H54 (cell line): ENCODE measurements at places on chromosomes 4 and X.
A peak's percentile ranks its signal among the peaks of the same experiment; 100 is the strongest.

- no peak for DNase-seq
Measured at GRCh38 chr4:105433421-105433820, 40.4 kb downstream of the PPA2 start.

DNA sequence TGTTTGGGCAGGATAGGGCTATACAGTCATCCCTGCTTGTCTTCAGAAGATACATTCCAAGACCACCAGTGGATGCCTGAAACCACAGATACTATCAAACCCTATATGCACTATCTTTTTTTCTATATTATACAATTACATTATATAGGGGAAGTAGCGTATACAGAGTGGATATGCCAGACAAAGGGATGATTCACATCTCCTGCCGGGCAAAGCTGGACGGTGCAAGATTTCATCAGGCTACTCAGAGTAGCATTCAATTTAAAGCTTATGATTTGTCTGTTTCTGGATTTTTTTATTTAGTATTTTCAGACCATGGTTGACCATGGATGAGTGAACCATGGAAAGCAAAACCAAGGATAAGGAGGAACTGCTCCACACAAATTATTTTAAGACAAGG is 7.0 kb upstream of the AMTN start:
- no peak for DNase-seq

DNA sequence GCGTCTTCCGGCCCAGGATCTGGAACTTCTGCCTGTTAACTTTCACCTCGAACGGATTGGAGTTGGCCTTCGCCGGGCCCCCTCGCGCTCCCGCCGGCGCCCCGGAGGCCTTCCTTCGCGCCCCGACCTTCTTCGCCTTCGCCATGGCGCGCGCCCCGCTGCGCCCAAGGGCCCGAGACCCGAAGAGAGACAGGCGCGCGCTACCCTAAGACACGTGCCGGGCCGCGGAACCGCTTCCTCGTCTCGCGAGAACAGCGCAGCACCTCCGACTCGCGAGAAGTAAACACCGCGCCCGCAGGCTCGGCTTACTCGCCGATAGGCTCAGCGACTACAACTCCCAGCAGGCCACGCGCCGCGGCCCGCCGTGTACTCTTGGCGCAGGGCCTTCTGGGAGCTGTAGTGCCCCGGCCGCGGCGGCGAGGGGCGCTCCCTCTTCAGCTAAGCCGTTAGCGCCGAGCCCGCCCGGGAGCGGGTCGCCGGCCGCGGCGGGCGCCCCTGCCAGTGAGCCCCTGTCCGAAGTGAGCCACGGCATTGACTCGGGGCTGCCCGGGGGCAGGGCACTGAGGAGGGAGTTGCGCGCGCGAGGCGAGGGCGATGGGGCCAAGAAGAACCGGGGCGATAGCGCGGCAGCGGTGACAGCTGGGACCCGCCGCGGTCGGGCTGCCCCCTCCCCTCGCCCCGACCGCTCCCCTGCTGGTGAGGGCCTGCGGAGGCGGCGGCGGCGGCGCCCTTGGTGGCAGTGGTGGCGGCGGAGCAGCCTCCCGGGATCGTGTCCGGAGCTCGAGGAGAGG is at the start of the genes GRK4 and NOP14:
GRK4 (plus strand) TSS at position 397 of the 791 bp plus-strand sequence. CDS start 500 bp downstream, outside the sequence.
NOP14 (minus strand) TSS at position 232 of the 791 bp plus-strand sequence; CDS start at position 145, 87 bp downstream.
- DNase-seq = peak; percentile 77

- DNase-seq = no peak
Measured at GRCh38 chr4:158314756-158315487, 104.6 kb downstream of the TMEM144 start.

DNA sequence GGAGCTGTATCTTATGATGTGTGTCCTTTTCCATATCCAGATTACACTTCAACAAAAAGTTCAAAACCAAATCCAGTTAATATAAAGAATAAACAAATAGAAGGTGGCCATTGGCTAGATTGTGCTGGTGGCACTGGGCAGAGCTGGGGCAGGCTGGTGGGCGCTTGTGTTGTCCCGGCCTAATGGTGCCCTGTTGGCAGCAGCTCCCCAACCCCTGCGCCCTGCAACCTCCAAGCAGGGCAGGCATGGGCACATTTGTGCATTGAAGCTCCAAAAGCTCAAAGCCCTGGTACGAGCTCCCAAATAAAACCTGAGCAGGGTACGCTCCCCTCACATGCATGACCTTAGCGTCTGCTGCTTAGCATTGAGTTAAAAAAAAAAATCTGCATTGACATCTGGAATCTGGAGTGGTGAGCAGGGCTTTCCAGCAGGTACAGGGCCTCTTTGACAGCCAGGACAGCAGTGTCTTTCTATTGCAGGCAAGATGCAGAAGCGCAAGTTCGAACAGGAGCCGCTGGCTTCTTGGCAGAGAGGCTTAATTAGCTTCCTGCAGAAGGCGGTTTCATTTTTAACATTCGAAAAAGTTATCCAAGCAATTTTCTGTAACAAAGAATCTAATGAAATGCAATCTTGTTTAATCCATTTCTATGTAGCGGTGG is 25.9 kb upstream of the NYX start:
- no peak for DNase-seq

DNA sequence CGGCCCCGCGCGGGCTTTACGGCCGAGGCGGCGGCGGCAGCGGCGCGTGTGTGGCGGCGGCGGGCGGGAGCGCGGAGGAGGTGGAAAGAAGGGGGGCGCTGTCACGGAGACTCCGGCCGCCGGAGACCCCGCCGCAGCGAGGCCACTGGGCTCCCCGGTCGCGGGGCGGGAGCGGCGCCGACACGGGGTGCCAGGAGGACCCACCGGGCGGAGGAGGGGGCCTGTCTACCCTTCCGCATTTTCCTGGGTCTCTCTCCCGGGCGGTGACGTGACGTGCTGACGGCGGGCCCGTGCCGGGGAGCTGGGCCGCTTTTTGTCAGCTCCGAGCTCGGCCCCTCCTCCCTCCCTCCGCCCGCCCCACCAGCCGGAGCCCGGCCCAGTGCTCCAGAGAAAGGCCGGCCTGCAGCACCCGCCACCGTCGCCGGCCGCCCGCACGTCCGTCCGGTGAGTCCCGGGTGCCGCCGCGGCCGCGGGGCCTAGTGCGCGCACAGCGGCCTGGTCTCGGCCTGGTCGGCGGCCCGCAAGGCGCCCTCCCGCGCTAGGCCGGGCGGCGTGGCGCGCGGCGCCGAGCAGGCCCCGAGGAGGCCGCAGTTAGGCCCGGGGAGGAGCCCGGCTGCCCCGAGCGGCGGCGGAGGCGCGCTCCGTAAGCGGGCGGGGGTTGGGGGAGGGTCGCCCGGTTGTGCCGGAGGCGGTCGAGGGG is at the start of gene ZFX:
ZFX (plus strand) TSS at position 379 of the 700 bp plus-strand sequence. CDS start 23,014 bp downstream, outside the sequence.
- no peak for DNase-seq

DNA sequence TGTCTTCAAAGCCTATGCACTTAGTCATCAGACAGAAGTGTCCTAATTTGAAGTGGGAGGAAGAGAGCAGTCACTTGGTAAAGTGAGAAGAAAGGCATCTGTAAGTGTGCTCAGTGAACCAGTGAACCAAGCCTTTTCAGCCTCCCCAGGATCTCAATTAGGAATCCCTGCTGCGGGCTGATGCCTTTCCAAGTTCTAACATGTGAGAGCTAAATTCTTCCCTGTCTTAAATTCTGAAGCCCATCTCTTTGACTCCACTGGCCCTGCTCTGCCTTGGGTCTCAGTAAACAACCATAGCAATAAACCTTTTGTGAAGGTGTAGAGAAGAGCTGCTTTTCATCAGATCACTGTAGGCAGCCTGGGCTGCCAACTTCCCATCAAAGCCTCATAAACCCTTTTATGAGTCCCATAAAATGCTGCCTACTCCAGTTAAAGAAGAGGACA is 701.2 kb upstream of the LCORL start:
- no peak for DNase-seq
